PC-3 (cell line): ENCODE measurements at places on chromosomes 7 and 10. TPM values are rescaled to one million over a fixed set of nuclear protein-coding genes. Genes with fewer than 3 reads are reported as not detected.

The MOGAT3 gene
- total RNA-seq = not detected in 2 replicates

The BRAT1 gene
- total RNA-seq = 65.2 and 76.3 TPM in 2 replicates

The CTNNA3 gene
- 1.4 and 1.9 TPM in 2 replicates for total RNA-seq

DNA sequence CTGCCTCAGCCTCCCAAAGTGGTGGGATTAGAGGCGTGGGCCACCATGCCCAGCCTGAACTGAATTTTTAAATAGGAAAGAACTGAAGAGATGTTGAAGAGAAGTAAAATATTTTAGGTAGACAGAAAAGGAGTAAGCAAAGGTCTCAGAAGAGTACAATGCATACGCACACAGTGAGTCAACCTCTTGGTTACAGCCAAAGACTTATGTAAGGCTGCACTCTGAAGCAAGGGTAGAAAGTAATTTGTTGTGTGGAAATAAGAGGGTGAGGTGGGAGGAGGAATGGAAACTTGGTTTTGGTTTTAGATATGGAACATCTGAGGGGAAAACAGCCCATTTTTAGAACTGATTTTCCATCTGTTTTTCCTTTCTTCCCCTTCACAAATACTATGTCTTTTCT, 17.6 kb downstream of the KRIT1 start:
- DNase-seq = no peak
